ENCODE measurements at places on chromosomes 13 and 19.
A peak's percentile ranks its signal among the peaks of the same experiment; 100 is the strongest.

DNA sequence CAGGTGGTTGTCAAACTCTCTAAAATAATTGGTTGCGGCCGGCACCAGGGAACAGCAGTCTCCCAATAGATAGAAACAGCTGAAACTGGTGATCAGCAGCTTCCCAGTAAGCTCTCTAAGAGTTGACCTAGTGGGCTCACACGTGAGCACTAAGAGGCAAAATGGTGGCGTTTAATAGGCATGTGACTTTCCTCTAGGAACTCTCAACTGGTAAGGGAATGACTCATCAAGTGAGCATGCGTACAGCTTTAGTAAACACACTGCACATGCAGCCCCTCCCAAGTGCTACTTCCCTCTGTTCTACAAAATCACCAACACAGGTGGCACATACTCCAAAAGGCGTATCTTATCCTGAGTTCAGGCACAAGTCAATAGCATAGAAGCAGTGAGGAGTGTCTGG is 41.7 kb downstream of the TNFSF11 start:
- no peak for DNase-seq

DNA sequence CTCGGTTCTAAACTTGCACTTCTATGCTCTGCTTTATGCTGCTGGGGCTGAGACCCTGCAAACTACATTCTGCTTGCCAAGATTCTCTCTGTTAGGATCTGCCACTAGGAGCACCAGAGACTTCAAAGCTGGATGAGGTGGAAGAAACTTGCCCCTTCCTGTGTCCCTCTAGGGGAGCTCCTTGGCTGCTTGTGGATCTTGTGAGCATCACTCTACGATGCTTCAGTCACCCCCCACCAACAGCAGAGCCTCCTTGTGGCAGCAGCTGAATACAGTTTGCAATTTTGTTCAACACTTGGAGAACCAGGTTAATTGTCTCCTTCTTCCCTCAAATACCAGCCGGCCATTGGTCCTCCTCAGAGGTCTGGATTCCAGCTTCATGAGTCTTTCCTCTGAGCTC is 310.6 kb downstream of the FGF14 start:
- no peak for DNase-seq

DNA sequence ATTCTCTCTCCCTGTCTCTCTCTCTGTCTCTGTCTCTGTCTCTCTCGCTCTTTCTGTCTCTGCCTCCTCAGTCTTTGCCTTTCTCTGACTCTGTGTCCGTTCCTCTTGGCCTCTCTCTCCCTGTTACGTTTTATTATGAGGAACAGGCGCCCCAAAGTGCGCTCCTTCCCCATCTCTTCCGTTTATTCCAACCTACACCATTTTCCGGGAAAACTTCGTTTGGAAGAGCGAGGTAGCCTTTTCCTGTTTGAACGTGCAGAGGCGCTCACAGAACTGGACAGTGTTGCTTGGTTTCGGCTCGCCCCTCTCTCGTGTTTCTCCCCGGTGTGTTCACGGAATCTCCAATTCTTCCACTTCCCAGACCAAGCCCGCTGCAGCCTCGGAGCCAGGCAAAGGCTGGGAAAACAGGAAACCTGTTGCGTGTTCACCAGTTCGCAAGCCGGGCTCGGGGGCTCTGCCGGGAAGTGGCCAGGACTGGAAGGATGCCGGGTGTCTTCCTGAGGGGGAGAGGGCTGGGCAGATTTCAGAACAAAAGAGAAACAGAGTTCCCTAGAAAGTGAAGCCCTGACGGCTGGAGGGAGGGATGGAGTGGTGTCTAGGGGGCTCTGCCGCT is 605 bp downstream of the TMEM255B start:
- DNase-seq: no peak

DNA sequence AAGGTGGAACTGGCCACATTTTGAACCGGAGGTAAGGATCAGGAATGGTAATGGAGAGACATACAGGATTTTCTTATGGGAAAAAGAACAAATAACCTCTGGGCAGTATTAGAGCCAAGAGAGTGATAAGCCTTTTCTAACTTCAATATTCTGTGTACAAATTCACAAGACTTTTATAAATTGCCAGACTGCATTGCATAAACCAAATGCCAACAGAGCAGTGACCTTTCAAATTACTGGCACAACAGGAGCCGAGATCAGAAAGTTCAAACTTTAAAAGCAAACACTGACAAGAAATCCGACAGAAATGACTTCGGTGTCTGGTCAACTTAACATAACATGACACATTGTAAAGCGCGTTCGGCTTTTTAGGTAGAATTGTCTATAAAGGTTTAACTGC is 737.1 kb downstream of the GPC5 start:
- DNase-seq: no peak

- DNase-seq: peak; percentile 60
Measured at GRCh38 chr13:23980160-23980551, 82.9 kb upstream of the C1QTNF9B start.

DNA sequence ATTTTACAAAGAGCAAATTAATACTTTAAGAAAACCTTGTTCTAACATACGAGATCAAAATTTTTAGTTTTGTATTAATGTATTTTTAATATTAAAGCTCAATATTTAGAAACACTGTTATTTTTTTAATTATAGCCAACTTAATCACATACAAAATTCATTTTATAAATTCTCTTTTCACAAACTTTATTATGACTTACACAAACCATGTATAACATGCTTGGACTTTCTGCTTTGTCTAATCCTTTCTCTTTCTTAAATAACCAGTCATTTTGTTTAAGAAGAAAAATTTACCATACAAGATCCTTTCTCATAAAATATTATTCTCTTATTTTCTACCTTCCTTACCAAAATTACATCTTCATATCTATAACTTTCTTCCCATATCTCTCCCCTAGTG is 62.2 kb downstream of the CYSLTR2 start:
- DNase-seq: no peak

DNA sequence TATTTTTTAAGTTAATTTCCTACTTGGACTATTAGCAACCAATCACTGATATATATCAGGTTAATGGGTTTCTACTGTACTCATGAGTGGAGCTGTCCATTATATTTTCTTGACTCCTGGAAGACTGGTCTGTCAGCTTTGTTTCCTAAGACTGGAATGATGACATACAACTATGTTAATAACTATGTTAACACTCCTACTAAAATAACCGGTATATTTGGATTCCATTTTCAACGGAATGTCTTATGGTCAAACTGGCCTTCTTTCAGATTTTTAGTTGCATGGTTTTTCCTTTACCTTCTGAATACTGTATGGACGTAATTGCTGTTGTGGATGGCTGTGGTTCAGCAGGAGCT is 45.8 kb upstream of the GPI start:
- DNase-seq: no peak

DNA sequence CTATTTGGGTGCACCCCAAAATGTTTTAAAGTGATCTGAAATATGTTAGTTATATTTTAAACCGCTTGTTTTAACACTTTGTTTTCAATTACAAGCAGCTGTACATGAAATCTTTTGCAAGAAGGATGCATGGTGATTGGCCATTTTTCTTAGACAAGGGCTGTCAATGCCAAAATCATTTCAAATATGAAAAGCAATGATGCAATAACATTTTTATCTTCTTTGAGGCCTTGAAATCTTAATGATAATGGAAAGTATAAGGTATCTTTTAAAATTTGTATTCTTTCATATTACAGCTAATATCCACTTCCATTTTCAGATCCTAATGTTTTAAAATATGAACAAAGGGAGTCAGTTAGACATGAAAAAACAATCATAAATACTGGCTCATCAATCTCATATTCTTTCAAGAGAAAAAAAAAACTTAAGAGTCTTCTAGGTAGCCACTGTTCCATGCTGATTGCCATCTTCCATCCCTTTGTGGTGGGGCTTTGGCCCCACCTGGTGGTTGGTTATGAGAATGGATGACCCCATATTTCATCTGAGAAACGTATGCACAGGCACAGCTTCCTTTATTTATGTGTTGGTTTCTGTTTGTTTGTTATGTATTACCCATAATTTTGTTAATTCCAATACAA is 330.3 kb upstream of the MIR17HG start:
- peak; percentile 3 for DNase-seq

GRCh38 chr13:99980201-99980823 is 1.3 kb upstream of the ZIC2 start:
- peak; percentile 47 for DNase-seq

GRCh38 chr19:47356900-47357299 is 7.8 kb downstream of the DHX34 start:
- no peak for DNase-seq

DNA sequence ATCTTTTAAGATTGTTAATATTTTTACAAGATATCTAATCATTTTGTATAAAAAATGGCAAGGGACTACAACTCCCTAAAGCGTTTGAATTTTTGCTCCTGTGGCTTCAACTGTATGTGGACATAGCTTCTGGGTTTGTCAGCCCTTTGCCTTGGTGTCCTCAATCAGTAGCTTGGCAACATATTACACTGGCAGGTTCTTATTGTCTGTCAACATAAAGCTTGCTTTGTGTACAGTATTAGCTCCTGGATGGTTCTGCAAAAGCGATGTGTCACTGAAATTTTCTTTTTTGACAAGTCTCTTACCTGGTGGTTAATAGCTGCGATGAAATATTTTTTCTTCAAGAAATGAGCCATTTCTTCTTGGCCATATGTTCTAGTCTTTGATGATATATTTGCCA is 190.0 kb downstream of the HS6ST3 start:
- no peak for DNase-seq

- DNase-seq: no peak
Measured at GRCh38 chr13:49132479-49133002, 87.6 kb upstream of the MLNR start.

GRCh38 chr19:48342841-48343540 is 17.6 kb downstream of the EMP3 start:
- DNase-seq: no peak

GRCh38 chr13:27772651-27773425 is 19.4 kb upstream of the GSX1 start:
- DNase-seq: no peak

GRCh38 chr19:50843701-50844221 is 10.4 kb upstream of the KLK15 start:
- DNase-seq: no peak

DNA sequence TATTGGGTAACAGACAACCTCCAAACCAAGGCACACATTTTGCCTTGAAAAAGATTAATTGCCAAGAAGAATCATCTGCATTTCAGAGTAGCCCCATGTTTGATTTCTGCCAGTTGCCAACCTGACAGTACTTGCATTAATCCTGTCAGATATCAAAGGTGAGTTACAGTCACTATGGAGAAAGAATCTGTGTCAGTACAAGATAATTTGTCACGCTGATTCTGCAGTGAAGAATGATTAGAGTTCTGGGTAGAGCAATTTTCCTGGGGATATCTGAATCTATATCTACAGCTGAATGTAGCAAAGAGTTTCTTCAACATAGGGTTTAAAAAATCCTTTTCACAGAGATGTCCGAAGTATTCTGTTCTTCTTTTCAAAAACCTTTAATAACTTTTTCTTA is 150.7 kb downstream of the AKAP11 start:
- DNase-seq: no peak

- DNase-seq: no peak
Measured at GRCh38 chr13:32075170-32075851, 43.7 kb downstream of the FRY start.

DNA sequence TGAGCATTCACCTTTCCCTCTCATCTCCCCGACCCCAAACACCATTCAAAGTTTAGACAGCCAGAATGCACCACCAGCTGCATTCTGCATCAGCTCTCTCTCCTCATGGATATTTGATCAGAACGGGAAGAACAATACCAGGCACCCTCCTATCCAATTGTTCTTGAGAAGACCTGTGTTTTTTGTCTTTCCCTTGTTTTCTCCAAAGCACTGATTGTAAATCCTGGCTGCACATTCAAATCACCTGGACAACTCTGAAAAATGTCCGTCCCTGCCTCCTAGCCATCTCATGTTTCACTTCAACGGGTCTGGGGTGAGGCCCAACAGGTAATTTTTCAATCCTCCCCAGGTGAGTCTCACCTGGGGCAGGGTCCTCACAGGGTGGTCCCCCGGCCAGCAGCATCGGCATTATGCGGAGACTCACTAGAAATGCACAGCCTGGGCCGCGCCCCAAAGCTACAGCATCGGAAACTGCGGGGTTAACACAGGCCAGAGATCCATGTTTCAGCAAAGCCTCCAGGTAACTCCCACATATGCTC is 5.5 kb downstream of the IRS2 start:
- DNase-seq: no peak

GRCh38 chr13:33764716-33765115 is 53.2 kb upstream of the RFC3 start:
- DNase-seq: no peak

DNA sequence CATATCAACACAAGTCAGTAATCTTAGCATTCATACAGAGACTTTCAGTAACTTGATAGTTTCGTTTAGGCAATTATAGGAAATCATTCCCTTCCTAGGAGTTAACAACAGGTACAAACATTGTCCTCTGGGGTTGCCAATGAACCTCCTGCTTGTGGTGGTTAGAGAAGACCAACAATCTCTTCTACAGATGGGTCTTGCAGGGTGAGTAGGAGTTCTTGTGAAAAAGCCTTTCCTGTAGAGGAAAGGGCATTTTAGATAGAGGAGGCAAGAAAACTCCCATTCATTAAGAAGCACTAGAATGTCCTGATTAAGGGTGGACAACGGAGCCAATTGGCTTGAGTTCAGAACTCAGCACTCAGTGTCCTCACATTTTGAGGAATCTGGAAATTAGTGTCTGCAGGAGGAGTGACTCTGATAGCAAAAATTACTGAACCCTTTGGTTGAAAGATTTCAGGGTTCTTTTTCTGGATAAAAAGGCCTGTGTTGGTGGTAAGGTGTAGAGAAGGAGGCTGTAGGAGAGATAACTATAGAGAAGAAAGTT is 4.2 kb downstream of the WDFY2 start:
- no peak for DNase-seq

DNA sequence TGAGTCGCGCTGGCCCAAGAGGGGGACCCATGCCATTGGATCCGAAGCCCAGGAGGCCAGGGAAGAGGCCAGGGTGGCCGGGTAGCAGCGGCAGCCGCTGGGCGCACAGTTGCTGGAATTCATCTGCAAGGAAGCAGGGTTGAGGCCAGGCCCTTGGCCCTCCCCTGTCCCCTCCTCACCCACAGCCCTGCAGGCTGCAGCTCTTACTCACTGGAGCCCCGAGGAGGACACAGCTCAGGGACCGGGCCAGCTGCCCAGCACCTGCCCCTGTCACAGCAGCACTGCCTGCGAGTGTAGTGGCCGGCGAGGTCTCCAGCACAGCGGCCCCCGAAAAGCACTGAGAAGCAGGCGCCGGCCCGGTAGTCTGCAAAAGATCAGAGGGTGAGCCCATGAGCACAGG is 11.2 kb downstream of the FBN3 start:
- no peak for DNase-seq

DNA sequence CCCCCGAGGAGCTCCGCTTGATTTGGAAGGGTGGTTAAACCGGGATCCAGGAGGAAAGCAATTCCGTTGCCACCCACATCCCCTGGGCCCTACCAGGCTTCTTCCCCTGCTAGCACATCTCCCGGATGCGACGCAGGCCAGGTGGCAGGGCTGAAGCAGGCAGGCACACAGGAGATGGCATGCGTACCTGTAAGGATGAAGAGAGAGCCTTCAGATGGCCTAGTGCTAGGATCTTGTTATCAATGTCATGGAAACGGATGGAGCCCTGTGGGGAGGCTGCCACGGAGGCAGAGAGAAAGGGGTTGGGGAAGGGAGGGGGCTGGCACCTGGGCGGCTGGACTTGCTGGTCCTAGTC is 8.5 kb upstream of the SOX1 start:
- no peak for DNase-seq

GRCh38 chr13:78589206-78589605 is 14.1 kb downstream of the POU4F1 start:
- no peak for DNase-seq

All from hippocampal formation (tissue), 2 donors.